Activated naive CD4-positive, alpha-beta T cell treated with Interleukin-2 at 50 U/mL for 16 hours (primary cell): ENCODE measurements at places on chromosomes 11 and 22.
A peak's percentile ranks its signal among the peaks of the same experiment; 100 is the strongest.

GRCh38 chr11:86630229-86630981 lies 42.0 kb downstream of the ME3 start:
- no peak for DNase-seq

- no peak for DNase-seq
Observed at GRCh38 chr11:110828086-110828485, 115.8 kb upstream of the ARHGAP20 start.

GRCh38 chr11:1392111-1392510 lies 2.4 kb downstream of the BRSK2 start:
- DNase-seq = no peak

- DNase-seq = peak; percentile 41
Observed at GRCh38 chr11:44899959-44900358, 50.7 kb downstream of the TP53I11 start.

DNA sequence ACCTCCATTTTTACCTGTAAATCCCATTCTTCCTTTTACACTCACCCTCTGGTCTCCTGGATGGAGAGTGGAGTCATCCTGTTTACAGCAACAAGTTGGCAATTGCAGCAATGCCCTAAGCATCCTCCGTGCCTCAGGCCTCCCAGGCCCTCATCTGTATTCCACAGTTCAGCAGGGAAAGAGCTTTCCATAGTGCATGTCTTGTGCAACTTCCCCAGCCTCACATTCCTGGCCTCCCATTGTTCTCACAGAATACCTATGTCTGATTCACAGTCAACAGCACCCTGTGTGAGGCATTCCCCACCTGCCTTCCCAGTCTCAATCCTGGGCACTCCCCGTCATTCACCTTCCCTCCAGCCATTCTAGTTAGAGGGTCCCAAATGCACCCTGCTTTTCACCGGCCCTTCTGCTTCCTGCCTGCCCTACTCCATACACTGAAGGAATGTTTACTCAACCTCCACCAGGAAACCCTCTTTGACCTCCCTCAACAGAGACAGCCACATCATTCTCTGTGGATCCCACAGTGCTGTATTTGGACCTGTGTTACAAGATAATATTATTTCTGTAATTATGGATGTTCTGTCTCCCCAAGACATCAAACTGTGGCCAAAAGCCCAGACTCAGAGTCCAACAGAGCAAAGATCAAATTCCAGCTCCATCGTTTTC lies 405.7 kb downstream of the BUD13 start:
- no peak for DNase-seq

DNA sequence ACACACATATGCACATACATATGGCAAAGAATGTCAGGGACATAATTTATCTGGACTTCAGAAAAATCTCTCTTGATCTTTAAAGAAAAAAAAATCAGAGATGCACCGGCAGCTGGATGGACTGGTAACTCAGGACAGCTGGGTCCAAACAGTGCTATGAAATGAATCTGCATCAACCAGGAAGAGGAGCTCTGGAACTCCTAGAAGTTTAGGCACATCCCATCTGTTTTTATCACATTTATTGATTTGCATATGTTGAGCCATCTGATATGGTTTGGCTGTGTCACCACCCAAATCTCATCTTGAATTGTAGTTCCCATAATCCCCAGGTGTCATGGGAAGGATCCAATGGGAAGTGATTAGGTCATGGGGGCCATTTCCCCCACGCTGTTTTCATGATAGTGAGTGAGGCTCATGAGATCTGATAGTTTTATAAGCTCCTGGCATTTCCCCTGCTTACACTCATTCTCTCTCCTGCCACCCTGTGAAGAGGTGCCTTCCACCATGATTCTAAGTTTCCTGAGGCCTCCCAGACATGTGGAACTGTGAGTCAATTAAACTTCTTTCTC lies 87.7 kb upstream of the AKIP1 start:
- DNase-seq = no peak

DNA sequence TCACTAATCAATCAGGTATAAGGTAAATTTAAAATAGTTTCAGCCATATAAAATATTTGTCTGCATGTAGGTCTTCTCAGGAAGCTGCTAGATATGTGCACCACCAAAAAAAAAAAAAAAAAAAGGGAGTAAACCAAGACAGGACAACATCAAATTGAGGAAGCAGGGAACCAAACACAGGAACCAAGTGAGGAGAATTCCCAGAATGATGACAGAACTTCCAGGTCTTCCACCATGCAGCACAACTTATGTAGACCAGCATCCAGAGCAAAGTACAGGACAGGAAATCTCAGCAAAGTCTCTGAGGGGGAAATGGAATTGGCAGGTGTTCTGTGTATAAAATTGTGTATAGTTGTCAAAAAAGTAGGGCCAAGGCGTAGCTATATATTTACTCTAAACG lies 101.2 kb upstream of the CTSC start:
- DNase-seq = no peak

DNA sequence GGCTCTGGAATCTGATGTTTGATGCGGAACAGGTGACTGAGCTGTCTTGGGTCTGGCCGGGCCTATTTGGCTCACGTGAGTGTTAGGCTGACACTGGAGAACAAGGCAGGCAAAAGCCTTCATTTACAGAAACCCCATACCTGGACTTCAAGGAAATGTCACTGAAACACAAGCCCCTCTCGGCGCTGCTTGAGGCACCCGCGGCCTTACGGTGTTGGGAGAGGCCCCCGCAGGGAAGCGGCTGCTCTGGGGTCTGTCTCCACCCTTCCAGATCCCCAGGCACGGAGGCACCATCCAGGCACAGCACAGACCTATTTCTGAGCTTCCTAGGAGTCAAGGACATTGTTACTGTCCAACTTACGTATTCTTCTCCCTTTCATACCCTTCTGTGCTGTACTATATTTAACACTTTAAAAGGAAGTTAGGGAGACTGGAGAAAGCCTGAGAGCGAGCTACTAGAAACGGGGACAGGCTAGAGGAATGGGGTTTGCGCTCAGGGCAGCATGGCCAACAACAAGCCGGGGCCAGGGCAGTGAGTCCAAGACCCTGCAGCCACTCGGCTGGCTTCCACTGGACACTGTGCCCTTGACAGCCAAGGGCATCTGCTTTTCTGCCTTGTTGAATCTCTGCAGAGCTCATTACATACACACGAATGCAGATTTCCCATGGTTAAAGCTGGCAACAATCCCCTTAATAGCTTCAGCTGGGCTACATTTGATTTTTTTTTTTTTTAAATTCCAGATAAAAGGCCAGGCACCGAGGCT lies 23.8 kb downstream of the DRD4 start:
- DNase-seq = no peak

- no peak for DNase-seq
Observed at GRCh38 chr11:44831605-44832394, 105.0 kb downstream of the TSPAN18 start.

GRCh38 chr11:11979488-11980117 lies 28.8 kb downstream of the DKK3 start:
- DNase-seq = no peak

DNA sequence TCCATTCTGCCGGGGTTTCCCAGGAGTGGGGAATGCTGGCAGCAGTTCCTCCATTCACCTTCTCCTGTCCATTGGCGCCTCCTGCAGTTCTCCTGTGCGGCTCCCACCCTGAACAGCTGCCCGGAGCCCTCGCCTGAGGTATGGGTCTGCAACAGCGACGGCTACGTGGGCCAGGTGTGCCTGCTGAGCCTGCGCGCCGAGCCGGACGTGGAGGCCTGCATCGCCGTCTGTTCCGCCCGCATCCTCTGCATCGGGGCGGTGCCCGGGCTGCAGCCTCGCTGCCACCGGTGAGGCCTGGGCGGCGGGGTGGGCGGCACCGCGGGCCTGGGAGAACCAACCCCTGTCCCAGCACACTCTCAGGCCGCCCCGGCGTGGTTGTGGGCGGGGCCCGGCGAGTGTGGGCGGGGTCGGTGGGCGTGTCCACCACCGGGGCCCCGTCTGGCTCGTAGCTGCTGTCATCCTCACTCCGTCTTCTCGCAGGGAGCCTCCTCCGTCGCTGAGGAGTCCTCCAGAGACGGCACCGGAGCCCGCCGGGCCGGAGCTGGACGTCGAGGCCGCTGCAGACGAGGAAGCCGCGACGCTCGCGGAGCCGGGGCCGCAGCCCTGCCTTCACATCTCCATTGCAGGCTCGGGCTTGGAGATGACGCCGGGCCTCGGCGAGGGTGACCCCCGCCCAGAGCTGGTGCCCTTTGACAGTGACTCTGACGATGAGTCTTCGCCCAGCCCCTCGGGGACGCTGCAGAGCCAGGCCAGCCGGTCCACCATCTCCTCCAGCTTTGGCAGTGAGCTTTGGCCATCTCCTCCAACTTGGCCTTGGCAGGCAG lies 14.0 kb upstream of the RELT start:
- no peak for DNase-seq

DNA sequence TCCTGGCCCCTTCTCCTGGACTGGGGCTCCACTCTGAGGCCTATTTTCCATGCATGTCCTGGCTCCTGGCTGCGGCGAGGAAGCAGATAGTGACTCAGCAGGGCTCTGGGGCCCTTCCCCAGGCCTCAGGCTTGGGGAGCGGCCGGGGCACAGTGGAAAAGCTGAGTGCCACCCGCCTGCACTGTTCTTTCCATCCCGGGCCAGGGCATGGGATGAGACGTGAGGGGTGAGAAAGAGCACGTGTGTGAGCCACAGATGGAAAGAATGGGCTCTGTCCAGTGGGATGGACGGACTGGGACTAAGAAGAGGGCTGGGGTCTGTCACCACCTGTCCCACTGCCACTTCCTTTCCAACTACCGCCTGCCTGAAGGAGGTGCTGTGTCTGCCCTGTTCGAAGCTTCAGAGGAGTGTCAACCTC lies 12.8 kb downstream of the SLC37A2 start:
- DNase-seq = no peak
